ENCODE measurements at places on chromosomes 1 and 21.

DNA sequence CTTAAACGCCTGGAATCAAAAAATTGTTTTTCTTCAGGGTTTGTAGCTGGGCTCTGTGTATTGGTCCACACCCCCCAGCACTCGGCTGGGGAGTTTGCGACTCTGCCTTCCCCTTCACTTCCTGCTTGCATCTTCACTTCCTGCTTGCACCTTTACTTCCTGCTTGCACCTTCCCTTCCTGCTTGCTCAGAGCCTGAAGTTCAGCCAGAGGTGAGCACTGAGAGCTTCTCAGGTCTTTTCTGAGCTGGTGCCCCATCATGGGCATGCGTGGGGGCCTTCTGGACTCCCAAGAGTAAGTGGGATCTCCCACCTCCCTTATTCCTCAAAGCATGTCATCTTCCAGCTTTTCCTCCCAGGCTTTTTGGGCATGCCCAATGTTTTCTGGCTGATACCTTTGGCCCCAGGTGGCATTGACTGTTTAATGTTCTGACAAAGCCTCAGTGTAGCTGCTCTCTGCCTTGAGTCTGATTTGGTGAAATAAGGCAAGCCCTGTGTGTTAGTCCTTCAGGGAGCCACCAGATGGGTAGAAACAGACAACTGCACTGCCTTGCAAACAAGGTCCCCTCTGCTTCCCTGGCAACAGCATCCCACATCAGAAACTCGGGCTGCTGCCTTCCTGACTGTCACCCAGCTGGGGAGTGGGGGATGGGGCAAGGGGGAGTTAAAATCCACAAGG lies 3.5 kb downstream of the KRTAP10-2 start:
- DNase-seq: no peak

DNA sequence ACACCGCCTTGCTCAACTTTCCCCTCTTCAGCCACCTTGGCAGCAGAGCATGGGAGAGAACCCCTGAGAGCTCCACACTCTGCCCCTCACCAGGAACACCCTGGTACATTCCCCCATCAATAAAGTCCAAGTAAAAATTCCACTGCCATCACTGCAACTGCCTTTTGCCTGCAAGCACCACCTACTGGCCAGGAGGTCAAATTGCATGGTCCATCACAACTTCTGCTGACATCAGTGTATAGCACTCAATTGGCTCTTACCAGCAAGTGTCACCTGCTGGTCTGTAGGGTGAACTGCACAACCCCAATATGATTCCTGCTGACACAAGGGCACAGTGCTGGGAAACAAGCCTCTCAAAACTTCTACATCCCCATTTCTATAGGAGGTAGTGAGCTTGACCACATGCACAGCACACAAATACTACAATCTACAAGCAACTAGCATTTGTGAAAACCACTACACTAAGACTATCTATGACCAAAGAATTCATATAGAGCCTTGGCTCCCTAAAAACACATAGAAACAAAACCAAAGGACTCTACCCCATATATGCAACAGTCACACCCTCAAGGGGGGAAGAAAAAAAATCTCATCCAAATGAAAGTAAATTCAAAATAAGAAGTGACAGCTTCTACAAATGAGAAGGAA lies 69.2 kb downstream of the FASLG start:
- no peak for DNase-seq

GRCh38 chr1:208807446-208808127 lies 563.4 kb upstream of the PLXNA2 start:
- DNase-seq: no peak

GRCh38 chr1:15158506-15159165 lies 5.1 kb downstream of the TMEM51 start:
- DNase-seq: no peak

- DNase-seq: no peak
Measured at GRCh38 chr21:41139275-41139674, 28.7 kb upstream of the BACE2 start.

DNA sequence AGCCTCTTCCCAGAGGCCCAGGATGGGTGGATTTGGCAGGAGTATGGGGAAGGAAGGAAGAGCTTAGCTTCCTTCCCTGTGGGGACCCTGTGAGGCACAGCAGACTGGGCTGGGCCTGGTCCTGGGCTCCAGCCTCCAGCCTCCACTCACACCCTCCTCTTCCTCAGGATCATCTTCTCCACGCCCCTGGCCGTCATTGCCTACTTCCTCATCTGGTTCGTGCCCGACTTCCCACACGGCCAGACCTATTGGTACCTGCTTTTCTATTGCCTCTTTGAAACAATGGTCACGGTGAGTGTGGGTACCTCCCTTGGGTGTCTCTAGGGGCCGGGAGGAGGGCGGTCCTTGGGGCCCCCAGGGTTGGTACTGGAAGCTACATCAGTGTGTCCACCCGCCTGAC lies 10.1 kb downstream of the MFSD2A start:
- DNase-seq: no peak

GRCh38 chr1:161069731-161070270 lies at the start of gene ARHGAP30:
Gene ARHGAP30 (minus strand): TSS chr1:161069891. CDS start chr1:161069624, 267 bp downstream.
- peak; percentile 72 for DNase-seq

DNA sequence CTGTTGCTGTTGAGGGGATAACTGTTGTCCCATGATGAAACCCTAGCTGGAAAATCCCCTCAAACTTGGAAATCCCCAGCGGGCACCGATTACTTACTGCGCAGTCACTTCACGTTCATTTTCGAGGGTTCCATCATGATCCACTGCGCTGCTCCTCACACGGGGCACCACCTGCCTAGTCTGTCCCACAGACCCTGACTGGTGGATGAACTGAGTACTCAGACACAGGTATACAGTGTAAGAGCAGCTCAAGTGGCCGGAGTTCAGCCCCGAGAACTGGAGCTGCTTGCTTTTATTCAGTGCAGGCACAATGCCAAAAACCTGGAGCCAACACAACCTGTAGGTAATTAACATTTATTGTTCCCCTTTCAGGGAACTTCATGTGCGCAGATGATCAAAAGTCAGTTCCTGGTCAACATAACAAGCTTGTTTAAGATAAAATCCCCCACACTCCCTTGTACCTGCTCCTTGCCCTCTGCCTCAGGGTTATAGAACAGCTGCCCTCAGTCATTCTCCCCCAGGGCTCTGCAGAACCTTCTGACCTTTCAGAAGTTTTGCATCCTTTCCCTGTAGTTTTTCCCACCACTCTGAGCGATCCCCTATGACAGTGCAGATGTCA lies 46.5 kb upstream of the PRELP start:
- DNase-seq: no peak

- DNase-seq: no peak
Measured at GRCh38 chr1:94281361-94282142, 44.2 kb upstream of the ARHGAP29 start.

DNA sequence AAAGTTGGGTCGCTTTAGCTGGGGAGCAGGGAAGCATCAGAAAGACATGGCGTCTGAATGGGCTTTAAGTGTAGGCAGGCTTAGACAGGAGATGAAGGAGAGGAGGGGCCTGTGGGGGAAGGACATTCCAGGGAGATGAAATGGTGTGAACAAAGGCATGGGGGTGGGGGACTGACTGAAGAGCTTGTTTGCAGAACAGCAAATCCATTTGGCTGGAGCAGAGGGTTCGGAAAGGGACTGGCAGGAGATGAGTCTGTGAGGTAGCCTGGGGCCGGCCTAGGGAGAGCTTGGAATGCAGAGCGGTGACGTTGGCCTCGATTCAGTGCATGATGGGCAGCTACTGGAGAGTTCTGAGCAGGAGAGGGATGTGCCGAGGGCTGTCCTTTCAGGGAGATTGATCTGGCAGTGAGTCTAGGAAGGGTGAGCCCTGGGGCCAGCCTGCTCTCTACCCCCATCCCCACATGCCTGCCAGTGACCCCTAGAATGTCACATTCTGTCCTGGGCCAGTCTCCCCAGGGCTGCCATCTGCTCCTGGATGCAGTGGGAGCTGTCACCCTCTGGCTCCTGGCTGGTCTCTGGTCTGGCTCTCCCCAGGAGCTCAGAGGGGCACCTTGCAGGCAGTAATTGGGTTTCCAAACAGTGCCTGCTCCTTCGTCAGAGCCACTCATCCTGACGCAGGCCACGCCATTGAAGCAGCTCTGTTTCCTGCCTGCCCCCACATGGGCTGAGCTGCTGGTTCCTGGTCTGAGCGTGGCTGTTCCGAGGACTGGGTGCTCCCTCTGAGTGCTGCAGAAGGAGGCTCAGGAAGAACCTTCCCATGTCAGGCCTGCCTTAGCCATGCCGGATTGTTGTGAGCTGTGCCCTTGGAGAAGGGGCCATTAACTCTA lies 22.3 kb upstream of the TMEM222 start:
- DNase-seq: no peak

GRCh38 chr1:245880754-245881403 lies 626.2 kb downstream of the SMYD3 start:
- DNase-seq: no peak

GRCh38 chr1:110293601-110294104 lies 45.5 kb upstream of the RBM15 start:
- no peak for DNase-seq

GRCh38 chr1:10555635-10556429 lies 81.1 kb downstream of the PEX14 start:
- DNase-seq: no peak

DNA sequence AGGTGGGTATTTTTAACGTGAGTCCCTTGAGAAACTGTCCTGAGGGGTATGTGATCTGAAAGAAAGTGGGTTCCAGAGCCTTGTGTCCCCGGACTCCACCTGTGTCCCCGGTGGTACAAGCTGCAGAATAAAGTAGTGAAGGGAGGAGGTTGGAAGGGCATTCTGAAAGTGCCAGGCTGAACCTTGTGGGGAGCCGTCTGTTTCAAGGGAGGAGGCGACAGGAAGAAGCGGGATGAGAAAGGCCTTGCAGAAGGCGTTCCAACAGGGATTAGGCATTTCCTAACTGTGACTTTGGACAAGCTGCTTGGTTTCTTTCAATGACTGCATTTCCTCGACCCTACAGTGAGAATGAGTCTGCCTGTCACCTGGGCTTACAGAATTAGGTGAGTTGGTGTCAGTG lies 5.8 kb downstream of the FOXD3 start:
- no peak for DNase-seq

- no peak for DNase-seq
Measured at GRCh38 chr1:207990876-207991582, 80.1 kb upstream of the CD34 start.

DNA sequence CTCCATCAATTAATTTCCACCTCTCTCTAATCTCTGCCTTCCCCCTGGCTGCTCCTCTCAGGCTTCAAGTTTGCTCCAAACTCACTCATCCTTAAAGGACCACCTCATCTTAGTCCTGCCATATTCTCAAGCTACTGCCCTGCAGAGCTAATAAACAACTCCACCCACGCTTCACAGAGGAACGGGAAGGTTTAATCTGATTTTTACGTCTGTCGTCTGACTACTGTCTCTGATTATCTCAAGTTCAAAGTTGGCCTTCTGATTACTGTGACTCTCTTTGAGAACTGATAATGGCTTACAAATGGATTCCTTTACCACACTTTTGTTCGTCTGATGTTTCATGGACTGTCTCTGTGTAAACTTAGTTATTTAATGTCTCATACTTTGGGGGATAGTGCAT lies 7.6 kb upstream of the CPT2 start:
- no peak for DNase-seq

DNA sequence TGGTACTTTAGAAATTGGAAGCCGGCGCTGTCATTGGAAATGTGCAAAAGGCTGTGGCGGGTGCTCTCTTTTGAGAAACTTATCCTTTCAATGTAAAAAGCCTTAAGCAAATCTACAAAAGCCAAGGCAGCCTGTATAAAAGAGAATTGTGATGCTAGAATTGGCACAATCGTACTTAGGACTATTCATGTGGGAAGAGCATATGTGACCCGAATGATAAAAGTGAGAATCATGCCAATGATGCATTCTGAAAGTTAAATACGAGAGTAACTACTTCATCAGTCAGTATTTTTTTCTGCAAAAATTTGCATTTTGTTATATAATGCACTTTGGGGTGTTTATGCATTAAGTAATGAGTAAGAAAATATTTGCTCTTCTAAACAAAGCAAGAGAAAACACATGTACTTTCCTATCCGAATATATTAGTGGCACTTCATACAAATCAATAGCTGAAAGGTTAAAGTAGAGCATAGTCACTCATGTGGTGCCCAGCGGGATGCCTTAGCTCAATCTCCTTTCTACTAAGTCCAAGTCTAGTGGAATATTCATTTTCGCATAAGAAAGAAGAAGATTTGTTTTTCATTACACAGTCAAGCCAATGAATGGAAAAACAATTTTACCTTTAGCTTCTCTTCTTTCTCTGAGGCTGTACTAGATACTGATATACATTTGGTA lies 1256.6 kb upstream of the B3GALT2 start:
- DNase-seq: no peak

DNA sequence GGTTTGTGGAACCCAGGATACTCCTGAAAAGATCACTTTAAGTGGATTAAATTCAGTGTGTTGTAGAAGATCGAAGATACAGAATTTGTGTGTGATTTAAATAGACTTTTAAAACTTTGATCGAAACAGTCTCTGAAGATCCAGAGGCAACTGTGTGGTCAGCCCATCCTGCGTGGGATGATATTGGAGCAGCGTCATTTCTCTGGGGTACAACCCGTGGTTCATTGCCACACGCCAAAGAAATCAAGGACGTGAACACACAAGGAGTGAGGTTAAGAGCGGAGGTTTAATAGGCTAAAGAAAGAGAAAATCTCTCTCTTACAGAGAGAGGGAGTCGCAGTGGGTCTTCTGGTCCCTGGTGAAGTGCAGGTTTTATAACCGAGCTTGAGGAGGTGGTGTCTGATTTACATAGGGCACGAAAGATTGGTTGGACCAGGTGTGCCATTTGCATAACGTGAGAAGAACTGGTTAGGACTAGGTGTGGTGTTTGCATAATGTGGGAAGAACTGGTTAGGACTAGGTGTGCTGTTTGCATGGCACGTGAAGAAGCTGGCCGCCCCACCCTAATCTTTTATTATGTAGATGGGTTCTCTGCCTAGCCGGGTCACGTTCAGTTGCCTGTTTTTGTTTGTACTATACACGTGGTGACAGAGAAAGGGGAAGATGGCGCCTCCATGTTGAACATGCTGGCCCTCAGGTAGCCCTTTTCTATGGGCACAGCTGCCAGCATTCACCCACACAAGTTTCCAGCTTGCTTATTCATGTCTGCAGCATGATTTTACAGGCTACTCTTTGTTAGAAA lies 82.3 kb downstream of the ADSS2 start:
- no peak for DNase-seq

DNA sequence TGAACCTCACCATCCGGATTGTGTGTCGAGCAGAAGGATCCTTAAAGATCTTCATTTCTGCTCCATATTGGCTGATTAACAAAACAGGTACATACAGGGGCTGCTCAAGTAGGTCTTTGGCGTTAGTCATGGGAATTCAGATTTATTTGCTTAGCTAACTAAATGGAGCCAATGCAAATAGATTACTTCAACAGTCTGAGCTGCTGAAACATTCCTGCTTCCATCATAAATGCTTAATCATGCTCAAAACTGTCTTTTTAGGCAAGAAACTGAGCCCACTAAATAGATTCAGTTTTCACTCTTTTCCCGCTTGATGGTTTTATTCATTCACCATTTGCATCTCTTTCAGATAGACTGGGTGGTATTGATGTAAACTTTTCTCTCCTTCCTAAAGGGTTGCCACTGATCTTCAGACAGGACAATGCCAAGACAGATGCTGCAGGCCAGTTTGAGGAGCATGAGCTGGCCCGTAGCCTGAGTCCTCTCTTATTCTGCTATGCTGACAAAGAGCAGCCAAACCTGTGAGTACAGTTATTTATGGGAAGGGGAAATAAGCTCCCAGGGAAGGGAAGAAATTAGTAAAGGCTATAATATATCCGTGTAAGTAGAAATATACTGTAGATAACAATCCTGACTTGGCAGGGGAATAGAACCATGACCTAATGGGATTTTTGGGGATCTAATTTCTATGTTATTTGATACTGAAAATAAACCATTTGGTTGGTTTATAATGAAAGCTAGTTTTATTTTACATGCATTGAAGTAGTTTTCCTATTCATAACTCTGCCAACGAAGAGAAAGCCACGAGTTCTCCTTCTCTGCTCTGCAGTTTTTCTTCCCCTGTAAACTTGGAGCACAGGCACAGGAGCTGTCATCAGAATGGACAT lies 126.4 kb downstream of the VPS13D start:
- DNase-seq: no peak
